Left kidney (tissue), 8 donors: ENCODE measurements at places on chromosomes 7 and 10. TPM values are rescaled to one million over a fixed set of nuclear protein-coding genes. Genes with fewer than 3 reads are reported as not detected.

DNA sequence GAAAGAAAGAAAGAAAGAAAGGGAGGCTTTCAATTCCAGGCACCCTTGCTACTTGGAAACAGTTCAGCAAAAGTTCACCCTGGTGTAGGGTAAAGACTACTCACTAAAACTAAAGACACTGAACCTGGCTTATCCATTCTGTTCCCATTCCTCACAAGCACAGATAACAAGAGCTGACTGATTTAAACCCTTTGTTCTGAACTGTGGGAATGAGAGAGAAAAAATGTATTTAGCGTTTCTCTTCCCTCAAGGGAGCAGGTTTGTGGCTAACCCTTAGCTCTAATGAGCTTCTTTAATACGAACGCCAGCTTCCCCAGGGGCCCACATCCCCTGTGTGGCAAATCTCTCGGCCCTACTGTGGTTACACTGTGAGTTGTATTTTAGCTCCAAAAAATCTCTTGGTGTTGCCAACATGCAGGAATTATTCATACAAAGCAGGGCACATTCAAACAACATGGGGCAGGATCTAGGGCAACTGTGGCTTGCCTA lies 23.3 kb downstream of the PRTFDC1 start:
- no peak for DNase-seq

SFTPA2 gene
- 0.25 TPM for polyA plus RNA-seq

DNA sequence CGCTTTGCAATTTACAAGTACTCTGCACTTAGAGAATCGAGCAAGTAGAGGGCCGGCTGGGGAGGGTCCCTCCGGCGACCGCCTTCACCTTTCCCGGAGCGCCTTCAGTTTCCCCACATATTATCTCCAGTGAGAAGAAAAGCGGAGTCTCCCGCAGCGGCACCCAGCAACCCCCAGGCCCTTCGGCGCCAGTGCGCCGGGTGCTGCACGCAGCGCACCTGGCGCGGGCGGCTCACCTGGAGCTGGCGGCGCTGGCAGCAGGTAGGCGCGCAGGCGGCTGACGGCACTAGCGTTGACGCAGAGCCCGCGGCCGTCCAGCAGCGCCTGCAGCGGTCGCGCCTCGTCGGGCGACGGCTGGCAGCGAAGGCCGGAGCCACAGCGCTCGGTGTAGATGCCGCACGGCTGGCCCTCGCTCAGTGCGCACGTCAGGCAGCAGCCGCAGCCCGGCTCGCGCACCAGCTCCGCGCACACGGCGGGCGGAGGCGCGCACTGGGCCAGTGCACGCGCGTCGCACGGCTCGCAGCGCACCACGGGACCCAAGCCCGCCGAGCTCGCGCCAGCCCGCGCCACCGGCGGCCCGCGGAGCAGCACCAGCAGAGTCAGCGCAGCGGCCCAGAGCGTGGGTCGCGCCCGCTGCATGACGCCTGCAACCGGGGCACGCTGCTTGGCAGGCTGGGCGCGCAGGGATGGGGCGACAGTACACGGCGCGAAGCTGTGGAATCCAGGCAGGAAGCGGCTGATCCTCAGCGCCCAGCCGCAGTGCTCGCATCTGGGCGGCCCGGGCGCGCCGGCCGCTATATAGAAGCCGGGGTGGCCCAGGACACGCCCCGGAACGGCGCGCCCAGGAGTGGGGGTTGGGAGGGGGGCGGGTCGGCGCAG lies at the start of gene IGFBP3:
IGFBP3 (minus strand) TSS at position 771 of the 879 bp plus-strand sequence; CDS start at position 639, 132 bp downstream.
- DNase-seq = peak; percentile 67

DNA sequence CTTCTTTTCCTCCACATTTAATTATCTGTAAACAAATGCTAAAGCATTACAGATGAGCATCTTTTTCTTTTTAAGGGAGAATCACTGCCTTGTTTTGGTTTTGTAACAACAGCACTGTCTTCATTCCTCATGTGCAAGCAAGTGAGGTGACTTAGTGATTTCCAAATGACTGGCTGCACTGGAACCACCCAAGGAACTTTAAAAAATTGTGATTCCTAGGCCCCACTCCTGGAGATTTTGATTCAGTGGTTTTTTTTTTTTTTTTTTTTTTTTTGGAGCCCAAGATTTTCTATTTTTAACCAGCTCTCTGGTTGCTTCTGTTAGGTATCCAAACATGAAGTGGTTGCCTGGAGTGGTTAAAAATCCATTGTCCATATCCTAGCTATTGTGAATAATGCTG lies 176.2 kb downstream of the LRMDA start:
- DNase-seq = no peak

HOXA3 gene
- polyA plus RNA-seq = 47.9 TPM

DNA sequence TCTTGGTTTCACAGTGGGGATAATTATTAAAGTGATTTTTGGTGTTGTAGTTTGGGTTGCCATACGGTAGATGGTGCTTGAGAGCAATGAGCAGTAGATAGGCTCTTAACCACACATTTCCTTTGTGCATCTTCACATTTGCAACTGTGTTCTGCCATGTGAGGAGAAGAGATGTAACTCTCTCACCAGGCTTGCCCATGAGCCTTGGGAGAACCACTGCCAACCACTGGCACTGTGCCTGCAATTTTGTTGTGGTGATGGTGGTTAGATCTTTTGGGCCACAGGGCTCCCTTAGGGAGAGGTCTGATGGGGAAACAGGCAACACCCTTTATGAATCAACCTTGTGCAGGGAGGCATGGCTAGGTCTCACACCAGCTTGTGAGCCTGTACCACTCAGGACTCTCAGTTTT lies 204.3 kb downstream of the CCDC7 start:
- DNase-seq = no peak

KLLN gene
- polyA plus RNA-seq = 1.5 TPM

DNA sequence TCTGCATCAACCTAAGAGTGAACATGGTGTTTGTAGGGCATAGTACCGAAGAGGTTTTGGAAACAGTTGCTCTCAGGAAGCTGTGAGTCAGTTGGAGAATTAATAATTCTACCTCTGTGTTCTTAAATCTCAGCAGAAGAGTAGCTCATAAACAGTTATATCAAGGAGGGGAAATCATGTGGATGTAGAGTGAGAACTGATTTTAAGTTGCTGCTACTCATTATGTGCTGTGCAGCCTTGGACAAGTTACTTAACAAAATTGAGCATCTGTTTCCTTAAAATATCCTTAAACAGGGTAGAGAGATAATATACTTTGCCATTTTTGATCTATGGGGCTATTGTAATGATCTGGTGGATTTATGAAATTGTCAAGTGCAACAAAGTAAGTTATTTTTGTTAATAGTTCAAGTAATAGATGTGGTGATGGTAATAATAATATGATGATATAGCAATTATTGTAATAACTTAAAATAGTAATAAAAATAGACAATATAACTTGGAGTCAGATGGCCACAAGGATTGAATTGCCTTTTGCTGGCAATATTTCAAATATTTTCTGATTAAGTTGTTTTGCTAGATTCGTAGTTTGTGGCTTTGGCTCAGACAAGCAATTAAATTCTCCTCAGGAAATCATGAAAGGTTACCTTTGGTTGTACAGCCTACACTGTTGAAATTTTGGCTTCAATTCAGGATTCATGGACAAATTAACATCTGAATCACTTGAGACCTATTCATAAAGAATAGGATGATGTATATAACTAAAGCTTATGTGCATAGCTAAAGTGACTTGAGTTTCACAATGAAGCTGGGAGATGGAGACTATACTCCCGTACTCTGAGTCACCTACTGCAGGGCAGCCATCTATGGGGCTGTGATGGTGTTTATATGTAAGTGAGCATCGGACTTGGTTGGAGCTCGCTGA lies 228.5 kb downstream of the CDK14 start:
- no peak for DNase-seq

GRCh38 chr10:80429521-80429973 lies 21.2 kb downstream of the PRXL2A start:
- no peak for DNase-seq
